Lung (tissue), 17 donors: ENCODE measurements at places on chromosomes 3 and 15.

- no peak for DNase-seq
These were observed 695.9 kb downstream of the OTOL1 start for GRCh38 chr3:162192340-162193029.

DNA sequence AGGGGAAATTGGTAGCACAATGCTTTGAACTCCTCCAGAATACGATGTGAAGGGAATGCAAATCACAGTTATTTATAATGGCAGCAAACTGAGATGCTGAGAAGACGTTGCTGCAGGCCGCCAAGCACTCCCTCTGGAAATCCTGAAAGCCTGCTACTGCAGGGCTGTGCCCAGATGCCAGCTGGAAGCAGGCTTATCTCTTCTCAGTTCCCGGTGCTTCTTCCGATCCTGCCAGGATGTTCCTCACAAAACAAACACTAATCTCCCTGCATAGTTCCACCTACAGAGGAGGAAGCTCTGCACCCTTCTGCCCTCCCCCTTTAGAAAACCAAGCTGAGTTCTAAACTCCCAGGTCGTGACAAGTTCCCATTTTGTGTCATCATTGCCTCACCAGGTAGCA lies 201.7 kb upstream of the BCL6 start:
- DNase-seq: no peak

GRCh38 chr3:25863011-25863415 lies 73.1 kb downstream of the OXSM start:
- no peak for DNase-seq

DNA sequence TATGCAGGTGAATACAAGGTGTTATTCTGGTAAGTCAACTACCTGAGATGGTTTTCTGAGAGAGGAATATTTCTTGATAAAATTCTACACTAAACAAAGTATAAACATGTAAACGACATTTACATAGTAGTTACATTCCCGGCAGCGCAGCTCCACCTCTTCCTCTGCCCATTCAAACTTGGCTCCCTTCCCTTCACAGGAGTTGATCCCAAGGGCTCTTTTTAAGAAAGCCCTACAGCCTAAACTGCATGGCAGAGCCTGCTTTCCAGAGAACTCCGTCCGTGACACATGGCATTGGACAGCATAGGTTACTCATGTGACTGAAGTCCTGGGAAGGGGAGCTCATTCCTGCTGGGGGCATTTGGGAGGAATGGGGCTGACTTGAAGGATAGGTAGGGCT lies 22.0 kb upstream of the LCTL start:
- no peak for DNase-seq

DNA sequence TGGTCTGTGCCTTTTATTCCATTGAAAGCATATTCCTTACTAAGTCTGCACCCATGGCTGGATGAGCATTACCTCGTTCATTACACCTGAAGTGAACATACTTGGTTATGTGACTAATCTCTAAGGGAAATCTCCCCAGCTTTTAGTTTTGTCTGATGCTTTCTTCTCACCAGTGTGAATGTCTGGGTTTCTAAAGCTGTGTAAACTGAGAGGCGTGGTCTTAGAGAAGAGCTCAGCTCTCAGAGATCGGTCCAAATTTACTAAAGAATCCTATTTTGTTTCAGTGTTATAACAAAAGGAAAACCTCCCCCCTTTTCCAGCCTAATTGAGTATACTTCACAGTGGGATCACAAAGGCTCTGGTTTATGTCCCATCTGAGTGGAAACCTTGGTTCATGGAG lies 352.3 kb downstream of the PTPRG start:
- DNase-seq: no peak

GRCh38 chr3:133988631-133989161 lies 41.0 kb downstream of the SLCO2A1 start:
- DNase-seq: no peak

GRCh38 chr3:115666920-115667737 lies 43.8 kb downstream of the GAP43 start:
- DNase-seq: no peak
